HTR-8/SVneo (cell line): ENCODE measurements at places on chromosomes 7 and 10.
A peak's percentile ranks its signal among the peaks of the same experiment; 100 is the strongest.

- no peak for DNase-seq
Observed at GRCh38 chr7:85997515-85997914, 646.2 kb upstream of the GRM3 start.

- DNase-seq = no peak
Observed at GRCh38 chr10:110073896-110074295, 66.1 kb downstream of the ADD3 start.

- no peak for DNase-seq
Observed at GRCh38 chr10:110008518-110009339, 945 bp downstream of the ADD3 start.

GRCh38 chr7:19403691-19404090, 258.5 kb upstream of the FERD3L start:
- DNase-seq = no peak

- DNase-seq = no peak
Observed at GRCh38 chr7:17086403-17086802, 204.6 kb upstream of the AGR3 start.

DNA sequence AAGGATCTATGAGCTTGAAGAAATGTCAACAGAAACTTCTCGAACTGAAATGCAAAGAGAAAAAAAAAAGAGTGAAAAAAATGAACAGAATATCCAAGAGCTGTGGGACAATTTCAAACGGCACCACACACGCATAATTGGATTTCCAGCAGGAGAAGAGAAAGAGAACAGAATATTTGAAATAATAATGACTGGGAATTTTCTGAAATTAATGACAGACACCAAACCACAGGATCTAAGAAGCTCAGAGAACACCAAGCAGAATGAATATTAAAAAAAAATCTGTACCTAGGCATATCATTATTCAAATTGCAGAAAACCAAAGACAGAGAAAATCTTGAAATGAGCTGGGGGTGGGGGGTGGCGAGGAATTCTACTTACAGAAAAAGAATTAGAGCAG, 27.2 kb downstream of the DPYSL4 start:
- DNase-seq = no peak

GRCh38 chr10:43125881-43126731, 12.1 kb upstream of the CSGALNACT2 start:
- no peak for DNase-seq

DNA sequence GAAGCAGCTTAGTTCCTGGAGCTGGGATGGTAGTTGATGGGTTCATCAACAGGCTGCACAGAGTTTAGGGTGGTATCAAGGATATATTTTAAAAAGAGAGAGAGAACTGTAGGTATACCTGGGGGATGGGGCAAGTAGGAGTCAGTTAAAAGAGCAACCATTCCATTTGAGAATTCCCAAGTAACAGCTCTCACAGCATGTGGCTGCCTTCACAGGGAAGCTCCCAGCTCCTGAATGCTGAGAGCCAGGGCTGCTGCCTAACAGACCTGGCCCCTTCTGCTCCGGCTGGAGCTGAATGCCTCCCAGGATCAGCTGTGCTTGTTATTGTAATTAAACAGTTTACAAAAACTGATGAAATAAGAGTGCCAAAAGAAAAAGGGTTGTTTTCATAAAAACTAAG, 58.8 kb upstream of the GPR26 start:
- no peak for DNase-seq

DNA sequence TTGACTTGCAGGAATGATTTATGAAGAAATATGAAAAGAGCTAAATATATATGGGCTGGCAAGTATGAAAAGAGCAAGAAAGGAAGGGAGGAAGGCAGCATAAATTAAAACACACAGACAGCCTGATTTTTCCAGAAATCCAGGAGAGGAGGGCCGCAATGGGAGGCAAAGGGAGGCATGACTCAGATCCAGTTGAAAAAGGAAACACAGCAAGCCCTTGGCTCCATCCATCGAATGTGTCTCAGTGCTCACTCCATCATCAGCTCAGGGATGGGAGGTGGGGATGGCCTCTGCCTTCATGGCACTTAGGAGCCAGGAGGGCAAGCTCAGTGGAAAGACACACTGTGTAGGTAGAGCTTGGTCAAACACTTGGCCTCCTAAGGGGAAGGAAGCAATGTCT, 75.7 kb upstream of the PDZD8 start:
- no peak for DNase-seq

DNA sequence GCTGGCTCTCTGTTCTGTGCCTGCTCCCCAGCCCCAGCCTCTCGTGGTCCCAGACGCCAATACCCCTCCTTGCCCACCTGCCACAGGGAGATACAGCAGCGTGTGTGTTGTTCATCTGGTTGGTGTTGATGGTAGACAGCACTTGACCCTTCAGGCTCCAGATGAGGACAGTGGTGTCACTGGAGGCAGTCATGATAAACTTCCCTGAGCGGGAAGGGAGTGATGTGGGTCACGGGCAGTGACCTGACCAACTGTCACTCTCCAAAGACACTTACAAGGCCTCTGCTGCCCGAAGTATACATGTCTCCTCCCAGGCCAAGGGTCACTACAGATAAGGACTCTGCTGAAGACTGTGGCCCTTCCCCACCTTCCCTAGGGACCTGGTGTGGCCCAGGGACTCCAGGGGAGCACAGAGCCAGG, 5.6 kb downstream of the TBL2 start:
- no peak for DNase-seq

DNA sequence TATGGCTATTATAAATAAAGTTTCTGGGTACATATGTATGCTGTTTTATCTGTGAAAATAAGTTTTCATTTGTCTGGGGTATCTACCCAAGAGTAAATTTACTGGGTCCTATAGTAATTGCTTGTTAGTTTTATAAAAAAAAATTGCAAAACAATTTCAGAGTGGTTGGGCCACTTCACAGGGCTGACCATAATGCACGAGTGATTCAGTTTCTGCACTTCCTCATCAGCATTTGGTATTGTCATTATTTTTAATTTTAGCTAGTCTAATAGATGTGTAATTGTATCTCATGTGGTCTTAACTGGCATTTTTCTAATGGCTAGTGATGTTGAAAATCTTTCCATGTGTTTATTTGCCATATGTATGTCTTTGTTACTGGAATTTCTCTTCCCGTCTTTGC, 452.4 kb upstream of the AKR1E2 start:
- no peak for DNase-seq

DNA sequence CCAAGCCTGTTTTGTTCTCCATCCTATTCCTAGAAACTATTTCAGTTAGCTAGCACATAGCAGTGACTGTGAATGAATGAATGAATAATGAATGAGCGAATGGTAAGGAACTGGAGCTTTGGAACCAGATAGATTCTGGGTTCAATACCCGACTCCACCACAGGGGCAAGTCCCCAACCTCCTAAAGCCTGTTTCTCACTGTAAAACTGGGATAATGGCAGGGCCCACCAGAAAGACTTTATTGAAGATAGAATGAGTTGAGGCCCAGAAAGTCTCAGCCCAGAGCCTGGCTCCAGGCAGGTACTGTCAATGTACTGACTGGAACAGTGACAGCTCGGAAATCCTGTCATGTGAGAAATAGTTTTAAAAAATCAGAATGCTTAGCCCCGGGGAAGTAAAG, 1.1 kb upstream of the CDH23 start:
- DNase-seq = no peak

DNA sequence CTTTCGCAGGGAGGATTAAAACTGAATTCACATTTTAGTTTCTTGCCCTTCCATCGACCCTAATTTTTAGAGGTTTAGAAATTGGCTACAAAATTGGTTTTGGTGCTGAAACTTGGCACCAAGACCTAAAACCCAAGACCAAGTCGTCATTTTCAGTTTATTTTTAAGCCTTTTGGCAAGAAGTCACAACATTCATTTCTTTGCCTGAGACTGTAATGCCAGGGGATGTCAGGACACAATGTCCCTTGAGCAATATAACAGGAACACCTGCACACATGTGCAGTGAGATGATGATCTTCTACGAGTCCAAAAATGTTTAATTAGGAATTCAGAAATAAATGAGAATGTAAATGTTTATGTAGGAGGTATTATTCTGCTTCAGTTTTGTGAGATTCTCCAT, 335.4 kb upstream of the ANKRD30A start:
- no peak for DNase-seq

DNA sequence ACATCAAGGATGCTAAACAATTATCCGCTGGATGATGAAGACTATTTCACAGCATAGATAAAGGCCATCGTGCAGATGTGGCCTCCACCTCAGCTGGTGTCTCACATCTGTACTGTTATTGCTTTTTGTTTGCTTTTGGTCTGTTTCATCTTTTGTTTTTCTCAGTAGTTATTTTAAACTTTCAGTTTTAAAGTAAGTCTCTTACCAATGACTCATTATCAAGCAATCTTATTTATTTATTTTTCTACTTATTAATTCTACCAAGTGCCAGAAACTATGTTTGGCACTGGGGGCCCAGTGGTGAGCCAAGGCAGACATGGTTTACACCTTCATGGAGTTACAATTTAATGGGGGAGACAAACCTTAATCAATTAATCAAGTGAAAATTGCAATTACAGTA, 250.9 kb upstream of the TMEM72 start:
- DNase-seq = no peak

GRCh38 chr7:99623702-99624447, 7.1 kb downstream of the ZSCAN25 start:
- no peak for DNase-seq

DNA sequence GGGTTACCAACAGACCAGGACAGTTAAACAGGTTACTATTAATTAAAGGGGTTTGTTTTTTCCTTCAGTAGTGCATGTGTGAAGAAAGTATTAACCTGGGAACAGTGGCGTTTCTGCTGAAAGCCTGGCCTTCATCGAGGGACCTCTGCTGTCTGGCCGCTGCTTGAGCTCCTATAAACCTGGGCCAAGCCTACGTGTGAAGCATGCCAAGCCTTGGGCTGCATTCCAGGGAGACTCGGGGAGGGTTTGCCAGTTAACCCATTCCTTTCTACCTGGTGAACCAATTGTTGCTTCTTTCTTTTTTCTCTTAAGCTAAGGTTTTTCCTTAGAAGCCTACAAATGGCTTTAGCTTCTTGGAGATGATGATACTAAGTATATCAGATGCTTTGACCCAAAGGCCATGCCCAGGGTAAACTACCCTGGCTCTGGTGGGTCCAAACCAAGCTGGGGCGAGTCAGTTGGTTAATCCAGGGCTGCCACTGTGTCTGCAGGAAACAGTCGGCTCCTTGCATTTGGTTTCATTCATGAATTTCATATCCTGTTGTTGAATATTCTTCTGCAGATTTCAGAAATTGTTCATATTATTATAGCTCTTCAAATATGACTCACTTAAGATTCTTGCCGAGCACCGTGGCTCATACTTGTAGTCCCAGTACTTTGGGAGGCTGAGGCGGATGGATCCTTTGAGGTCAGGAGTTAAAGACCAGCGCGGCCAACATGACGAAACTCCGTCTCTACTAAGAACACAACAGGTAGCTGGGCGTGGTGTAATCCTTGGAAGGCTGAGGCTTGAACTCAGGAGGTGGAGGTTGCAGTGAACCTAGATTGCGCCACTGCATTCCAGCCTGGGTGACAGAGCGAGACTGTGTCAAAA, 23.8 kb downstream of the PFKP start:
- DNase-seq = peak; percentile 57

DNA sequence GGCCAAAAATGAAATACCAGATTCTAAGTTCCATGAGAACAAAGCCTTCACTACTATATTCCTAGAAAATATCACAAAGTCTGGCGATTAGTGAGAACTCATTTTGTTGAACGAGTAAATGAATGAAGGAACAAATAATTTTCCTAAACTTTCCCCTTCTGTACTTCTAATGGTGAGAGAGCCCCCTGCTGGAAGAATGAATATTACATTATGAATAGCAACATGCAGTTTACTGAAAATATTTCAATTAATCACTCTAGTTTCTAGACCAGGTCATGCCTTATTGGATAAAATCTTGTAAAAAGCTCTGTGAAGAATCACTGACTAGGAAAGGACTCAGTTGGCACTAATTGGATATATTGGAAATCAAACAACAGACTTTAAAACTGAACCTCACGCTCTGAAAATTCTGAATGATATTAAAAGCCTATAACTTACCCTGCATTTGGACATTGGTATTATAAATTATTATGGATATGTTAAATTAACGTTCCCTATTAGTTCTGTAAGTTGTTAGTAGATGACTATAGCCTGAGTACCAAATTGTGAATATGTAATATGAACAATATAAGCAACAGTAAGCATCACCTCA, 32.4 kb upstream of the MTPN start:
- DNase-seq = peak; percentile 12

GRCh38 chr10:43853369-43853768, 204.7 kb upstream of the ZNF32 start:
- DNase-seq = no peak

DNA sequence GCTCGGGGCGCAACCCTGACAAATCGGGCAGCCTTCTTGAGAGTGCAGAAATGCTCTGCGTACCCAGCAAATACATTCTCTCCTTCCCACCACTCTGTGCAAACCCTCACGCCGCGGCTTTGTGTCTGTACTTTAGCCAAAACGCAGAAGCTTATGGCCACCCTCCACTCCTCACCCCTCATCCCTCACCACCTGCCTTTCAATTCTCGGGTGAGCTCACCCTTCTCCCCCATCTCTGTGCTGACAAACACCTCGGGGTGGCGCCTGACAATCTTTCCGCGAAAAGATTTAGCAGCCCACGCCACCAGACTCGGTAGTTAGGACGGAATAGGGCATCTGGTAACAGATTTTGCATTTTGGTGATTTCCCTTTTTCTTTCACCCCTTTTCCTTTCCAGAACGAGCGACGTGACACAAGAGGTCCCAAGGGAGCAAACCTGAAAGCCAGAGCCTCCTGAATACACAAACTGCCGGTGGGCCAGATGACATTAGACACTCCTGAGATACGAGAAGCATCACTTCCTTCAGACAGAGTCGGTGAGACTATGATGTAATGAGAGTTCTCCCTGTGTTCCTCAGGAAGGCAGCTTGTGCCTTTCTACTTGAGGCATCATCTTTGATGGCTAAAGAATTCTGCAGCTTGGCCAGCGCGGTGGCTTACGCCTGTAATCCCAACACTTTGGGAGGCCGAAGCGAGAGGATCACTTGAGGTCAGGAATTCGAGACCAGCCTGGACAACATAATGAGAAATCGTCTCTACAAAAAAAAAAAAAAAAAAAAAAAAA, 671 bp upstream of the ATAD1 start:
- DNase-seq = peak; percentile 33
